NCI-H1930 (cell line): ENCODE measurements at places on chromosomes 3 and 15.
A peak's percentile ranks its signal among the peaks of the same experiment; 100 is the strongest.

DNA sequence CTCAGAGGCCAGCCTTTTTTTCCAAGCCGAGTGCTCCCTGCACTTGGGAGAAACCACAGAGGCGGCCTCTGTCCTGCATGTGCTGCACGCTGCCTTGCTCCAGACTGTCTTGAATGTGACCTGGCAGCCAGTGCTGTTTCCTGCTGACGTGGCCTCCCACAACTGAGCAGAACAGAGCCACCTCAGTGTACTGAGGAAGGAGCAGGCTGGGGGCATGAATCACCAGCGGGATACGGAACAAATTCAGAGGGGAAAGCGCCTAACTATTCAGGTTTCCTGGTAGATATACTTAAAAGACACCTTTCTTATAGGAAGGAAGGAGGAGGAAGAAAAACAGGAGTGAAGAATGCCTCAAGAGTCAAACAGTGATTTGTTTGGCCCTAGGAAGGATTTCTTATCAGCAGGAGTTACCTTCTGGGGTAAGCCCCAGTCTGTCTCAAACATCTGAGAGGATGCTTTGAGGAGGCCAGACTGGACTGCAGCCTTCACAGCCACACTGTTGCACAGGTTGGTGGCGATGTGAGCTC, 114.0 kb downstream of the FNDC3B start:
- DNase-seq = no peak

- DNase-seq = no peak
These were observed 566.3 kb downstream of the NR2F2 start for GRCh38 chr15:96896766-96897165.

DNA sequence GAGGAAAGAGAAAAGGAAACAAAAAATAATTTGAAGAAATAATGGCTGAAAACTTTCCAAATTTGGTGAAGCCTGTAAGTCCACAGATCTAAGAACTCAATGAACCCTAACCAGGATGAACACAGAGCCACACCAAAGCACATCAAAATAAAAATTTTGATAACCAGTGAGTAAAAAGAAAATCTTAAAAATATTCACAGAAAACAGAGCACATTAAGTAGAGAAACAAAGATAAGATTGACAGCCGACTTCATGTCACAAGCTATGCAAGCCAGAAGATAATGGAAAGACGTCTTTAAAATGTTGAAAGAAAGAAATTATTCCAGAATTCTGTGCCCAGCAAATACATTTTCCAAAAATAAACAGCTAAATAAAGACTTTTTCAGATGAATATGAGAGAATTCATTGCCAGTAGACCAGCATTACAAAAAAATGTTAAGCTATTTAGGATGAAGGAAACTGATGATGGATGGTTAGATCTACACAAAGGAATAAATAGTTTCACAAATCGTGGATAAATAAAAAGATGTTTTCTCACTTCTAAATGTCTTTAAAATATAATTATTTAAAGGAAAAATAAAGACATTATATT, 140.2 kb upstream of the SKOR1 start:
- peak; percentile 19 for DNase-seq

GRCh38 chr3:195563317-195563716, 20.2 kb upstream of the PPP1R2 start:
- no peak for DNase-seq

GRCh38 chr3:45048244-45048643, 22.1 kb downstream of the CLEC3B start:
- no peak for DNase-seq

DNA sequence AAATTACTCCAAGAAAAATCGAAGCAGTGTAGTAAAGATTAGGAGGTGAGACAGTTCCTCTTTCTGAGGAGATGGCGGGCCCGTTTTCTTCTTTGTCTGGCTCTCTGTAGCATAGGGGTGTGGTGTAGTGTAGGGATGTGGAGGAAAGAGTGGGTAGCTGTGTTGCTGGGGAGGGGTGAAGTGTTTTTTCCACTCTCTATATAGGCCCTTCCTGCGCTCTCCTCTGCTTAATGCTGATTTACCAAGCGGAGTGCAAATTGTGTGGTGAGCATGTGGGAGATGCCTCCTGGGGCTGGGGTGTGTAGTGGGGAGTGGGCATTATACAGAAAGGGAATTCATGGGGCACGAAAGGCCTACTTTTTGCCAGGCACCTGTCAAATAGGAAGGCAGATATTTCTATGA, 94.9 kb downstream of the ST6GAL1 start:
- DNase-seq = no peak

DNA sequence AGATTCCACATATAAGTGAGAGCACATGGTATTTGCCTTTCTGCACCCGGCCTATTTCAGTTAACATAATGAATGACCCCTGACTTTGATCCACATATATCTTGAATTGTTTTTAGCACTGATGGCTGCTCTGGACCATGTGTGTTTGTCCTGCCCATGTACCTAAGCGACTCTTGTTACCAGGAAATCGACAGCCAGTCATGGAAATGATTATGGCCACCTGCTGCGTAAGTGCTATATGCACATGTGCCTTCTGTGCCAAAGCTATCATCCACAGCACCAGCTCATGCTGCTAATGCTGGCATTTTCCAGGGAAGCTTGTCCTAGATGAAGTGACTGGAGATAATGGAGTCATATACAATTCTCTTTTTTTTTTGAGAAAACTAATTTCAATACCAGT, 103.7 kb downstream of the PEX5L start:
- DNase-seq = no peak
